ENCODE measurements at places on chromosomes 13 and 19. TPM values are rescaled to one million over a fixed set of nuclear protein-coding genes. Genes with fewer than 3 reads are reported as not detected.

DNA sequence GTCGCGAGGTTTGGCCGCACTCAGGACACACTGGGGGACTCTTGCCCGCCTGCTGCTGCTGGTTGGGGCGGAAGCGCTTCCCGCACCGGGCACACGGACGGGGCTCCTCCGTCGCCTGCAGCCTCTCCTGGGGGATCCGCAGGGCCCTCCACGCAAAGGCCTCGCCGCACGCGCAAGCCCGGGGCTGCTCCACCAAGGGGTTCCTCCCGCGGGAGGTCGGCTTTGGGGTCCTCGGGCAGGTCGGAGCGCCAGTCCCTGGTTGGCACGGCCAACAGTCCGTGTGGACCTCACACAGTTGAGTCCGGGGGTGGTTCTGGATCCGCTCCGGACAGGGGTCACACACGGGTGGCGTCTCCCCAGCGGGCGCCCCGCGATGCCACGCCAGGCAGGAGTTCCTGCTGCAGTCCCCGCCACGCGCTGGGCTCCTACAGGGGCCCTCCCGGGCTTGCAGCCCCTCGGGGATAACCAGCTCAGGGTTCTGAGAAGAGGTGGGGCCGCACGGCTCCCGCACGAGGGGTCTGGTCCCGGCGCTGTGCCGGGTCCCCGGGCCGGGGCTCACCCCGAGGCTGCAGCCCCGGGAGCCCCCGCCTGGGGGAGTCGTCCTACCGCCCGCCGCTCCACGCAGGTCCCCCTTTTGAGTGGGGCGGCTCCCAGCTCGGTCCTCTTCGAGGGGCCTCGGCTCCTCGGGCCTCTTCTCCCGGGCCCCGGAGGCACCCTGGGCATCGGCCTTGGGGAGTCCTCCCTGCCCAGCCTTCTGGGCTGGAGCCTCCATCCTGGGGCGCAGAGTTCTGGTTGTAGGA, 6.2 kb upstream of the ZNF497 start:
- H3K36me3 ChIP-seq, result no peaks in the 10 kb centered on the region
- H3K27ac ChIP-seq, result no peak overlapping the region
- no peak for DNase-seq

- no peaks in the 10 kb centered on the region for H3K36me3 ChIP-seq
- no peak for DNase-seq
Measured at GRCh38 chr19:20365146-20365545, 198.1 kb downstream of the ZNF486 start.

GRCh38 chr19:49908480-49909420, 12.1 kb upstream of the IL4I1 start:
- H3K4me1 ChIP-seq, result peaks cover 38% of the 10 kb centered on the region
- peaks cover 7% of the 10 kb centered on the region for H3K36me3 ChIP-seq
- no peaks in the 10 kb centered on the region for H3K27me3 ChIP-seq

GRCh38 chr13:48488995-48489394, 43.9 kb downstream of the RCBTB2 start:
- DNase-seq, result peak; percentile 45
- peaks cover 38% of the 10 kb centered on the region for H3K4me1 ChIP-seq
- no peak overlapping the region for H3K27ac ChIP-seq
- H3K36me3 ChIP-seq, result peaks cover 5% of the 10 kb centered on the region
- H3K27me3 ChIP-seq, result no peaks in the 10 kb centered on the region
- H3K4me3 ChIP-seq, result peak overlapping the region; percentile 30

DNA sequence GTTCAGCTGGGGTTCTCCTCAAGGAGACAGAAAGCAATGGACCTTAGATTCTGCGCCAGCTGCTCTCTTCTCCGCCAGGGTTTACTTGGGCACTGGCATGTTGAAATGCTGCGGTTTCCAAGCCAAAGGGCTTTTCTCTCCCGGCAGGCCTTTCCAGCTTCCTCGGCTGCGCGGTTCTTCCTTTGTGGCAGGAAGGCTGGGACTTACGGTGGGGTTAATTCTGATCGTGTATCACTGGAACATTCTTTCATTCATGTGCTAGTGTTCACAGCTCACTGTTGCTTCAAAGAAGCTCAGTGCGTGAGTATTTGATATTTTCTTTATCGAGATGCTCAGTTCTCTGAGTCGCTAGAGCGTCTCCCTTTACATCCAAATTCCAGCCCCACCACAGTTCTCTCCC, 723.2 kb downstream of the UQCRFS1 start:
- DNase-seq, result no peak
- no peak overlapping the region for H3K27ac ChIP-seq
- H3K4me1 ChIP-seq, result peaks cover 26% of the 10 kb centered on the region
- no peaks in the 10 kb centered on the region for H3K36me3 ChIP-seq
- no peak overlapping the region for H3K4me3 ChIP-seq

EXOC3L2 gene
- not detected for polyA plus RNA-seq

DNA sequence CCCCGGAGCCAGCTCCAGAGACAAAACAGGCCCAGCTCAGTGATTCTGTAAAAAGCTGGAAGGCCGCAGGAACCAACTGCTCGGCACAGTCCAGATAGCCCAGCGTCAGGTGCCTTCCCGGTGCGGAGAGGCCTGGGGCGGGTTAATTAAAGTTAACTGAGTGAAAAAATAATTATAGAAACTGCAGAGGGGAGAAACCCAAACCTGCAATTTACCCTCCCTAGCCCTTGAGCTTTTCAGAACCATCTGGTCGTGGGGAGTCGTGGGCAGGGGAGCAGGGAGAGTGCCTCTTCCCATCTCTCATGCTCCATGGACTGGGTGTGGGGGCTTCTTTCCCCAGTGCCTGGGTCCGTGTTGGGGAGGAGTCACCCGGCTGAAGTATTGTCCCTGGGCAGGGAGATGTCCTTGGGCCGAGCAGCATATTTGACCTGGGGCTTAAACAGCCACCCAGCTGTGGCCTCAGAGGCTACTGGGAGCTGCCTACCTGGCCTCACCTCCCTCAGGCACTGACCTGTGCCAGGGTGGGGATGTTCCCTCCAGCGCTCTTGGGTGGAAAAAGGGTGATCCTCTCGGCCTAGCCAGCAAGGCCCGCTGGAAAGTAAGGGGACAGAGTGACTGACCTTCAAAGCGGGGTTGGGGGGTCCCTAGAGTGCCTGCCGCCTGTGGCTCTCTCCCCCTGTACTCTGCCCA, 65.9 kb downstream of the CHST8 start:
- no peak for DNase-seq
- no peaks in the 10 kb centered on the region for H3K36me3 ChIP-seq
- H3K4me3 ChIP-seq, result no peak overlapping the region
- no peak overlapping the region for H3K27ac ChIP-seq
- peaks cover 39% of the 10 kb centered on the region for H3K27me3 ChIP-seq

GRCh38 chr13:95176611-95177259, 124.5 kb downstream of the ABCC4 start:
- peaks cover 9% of the 10 kb centered on the region for H3K36me3 ChIP-seq
- no peak overlapping the region for H3K27ac ChIP-seq
- no peaks in the 10 kb centered on the region for H3K4me1 ChIP-seq
- no peak overlapping the region for H3K4me3 ChIP-seq
- no peak for DNase-seq

PALM gene
- 0.35 TPM for polyA plus RNA-seq

DNA sequence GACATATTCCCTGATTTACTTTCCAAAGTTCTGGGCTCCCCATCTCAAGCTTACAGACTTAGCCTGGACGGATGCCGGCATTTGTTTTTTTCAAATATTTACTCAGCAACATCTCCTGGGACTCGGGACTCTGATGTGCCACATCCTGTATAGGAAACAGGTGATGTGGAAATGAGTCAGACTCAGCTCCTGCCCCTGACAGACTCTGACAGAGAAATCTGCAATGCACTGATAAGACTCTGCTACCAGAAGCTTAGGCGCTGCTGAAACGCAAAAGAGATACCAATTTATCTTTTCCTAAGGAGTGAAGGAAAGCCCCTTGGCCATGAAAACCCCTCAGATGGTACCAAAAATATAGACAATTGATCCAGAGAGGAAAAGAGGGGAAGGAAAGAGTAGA, 16.2 kb downstream of the LAIR2 start:
- no peak for DNase-seq
- peaks cover 32% of the 10 kb centered on the region for H3K4me1 ChIP-seq
- H3K4me3 ChIP-seq, result no peak overlapping the region
- H3K27me3 ChIP-seq, result peaks cover 40% of the 10 kb centered on the region

DNA sequence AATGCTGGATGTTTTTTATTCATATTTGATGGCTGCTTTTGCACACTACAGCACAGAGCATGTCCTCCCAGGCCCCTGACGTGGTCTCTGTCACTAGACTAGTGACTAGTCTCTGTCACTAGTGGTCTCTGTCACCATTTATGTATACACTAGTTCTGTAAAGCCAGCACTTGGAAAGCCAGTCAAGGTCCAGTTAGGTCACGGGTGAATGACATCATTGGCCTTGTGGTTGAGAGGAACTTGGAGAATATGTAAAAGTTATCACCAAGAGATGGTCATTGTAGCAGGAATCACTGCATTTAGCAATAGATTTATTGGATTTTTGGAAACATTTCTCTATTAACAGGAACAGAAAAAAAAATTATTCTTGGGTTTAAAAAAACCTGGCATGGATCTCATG, 72.9 kb downstream of the SHISA2 start:
- H3K27ac ChIP-seq, result no peak overlapping the region
- no peaks in the 10 kb centered on the region for H3K36me3 ChIP-seq
- peaks cover 37% of the 10 kb centered on the region for H3K27me3 ChIP-seq
- H3K4me1 ChIP-seq, result no peaks in the 10 kb centered on the region

- H3K27me3 ChIP-seq, result no peaks in the 10 kb centered on the region
- peaks cover 7% of the 10 kb centered on the region for H3K36me3 ChIP-seq
- peaks cover 36% of the 10 kb centered on the region for H3K4me1 ChIP-seq
- H3K27ac ChIP-seq, result peak overlapping the region; percentile 67
- DNase-seq, result no peak
- peak overlapping the region; percentile 62 for H3K4me3 ChIP-seq
Measured at GRCh38 chr13:27113436-27113835, 58.2 kb downstream of the USP12 start.

GRCh38 chr13:41707194-41707821, 250.0 kb downstream of the RGCC start:
- H3K27ac ChIP-seq, result no peak overlapping the region
- no peak for DNase-seq
- H3K4me3 ChIP-seq, result no peak overlapping the region
- no peaks in the 10 kb centered on the region for H3K4me1 ChIP-seq
- no peaks in the 10 kb centered on the region for H3K27me3 ChIP-seq

DNA sequence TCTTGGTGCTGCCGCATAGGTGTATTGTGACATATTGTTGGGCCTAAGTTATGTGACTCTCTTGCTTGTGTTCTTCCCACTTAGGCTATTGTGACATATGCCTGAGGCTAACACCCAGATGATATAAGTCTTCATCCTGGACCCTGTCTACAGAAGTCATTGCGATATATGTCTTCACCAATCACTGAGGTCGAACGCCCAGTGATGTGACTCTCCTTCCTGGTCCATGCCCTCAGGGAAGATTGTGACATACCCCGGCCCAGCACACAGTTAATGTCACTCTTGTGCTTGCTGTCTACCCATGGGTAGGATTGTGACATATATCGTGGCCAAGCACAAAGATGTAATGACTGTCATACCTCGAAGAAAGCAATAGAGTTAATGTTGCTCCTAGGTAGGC, 16.9 kb upstream of the ZNF730 start:
- H3K36me3 ChIP-seq, result peaks cover 4% of the 10 kb centered on the region
- no peaks in the 10 kb centered on the region for H3K4me1 ChIP-seq
- no peaks in the 10 kb centered on the region for H3K27me3 ChIP-seq

- no peak overlapping the region for H3K27ac ChIP-seq
- no peak for DNase-seq
- H3K4me1 ChIP-seq, result no peaks in the 10 kb centered on the region
- H3K4me3 ChIP-seq, result no peak overlapping the region
Measured at GRCh38 chr13:39159846-39160370, 121.7 kb downstream of the NHLRC3 start.

- no peak for DNase-seq
- H3K4me3 ChIP-seq, result no peak overlapping the region
- H3K36me3 ChIP-seq, result no peaks in the 10 kb centered on the region
- H3K27me3 ChIP-seq, result no peaks in the 10 kb centered on the region
Measured at GRCh38 chr13:105116966-105117365, 1418.5 kb downstream of the EFNB2 start.

GRCh38 chr13:33125821-33126570, 109.8 kb downstream of the KL start:
- peaks cover 7% of the 10 kb centered on the region for H3K36me3 ChIP-seq
- H3K4me1 ChIP-seq, result peaks cover 4% of the 10 kb centered on the region
- no peak overlapping the region for H3K4me3 ChIP-seq
- DNase-seq, result no peak
- no peak overlapping the region for H3K27ac ChIP-seq

DNA sequence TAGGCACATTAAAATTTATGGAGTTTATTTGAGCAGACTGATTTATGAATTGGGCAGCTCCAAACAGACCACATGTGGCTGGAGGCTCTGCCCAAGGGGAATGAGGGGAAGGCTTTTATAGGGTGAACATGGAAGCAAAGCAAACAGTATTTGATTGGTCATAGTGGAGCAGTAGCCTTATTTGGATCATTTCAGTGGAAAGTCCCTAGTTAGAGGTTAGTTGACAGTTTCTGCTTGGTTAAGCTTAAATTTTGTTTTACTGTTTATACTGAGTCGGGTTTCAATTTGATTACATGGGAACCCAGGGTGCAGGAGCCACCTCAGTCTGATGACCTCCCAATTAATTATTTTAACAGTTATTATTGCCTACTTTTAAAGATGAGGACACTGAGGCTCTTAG, 140.5 kb downstream of the NDFIP2 start:
- no peak for DNase-seq
- no peaks in the 10 kb centered on the region for H3K27me3 ChIP-seq
- H3K36me3 ChIP-seq, result no peaks in the 10 kb centered on the region
- H3K4me3 ChIP-seq, result no peak overlapping the region
- H3K4me1 ChIP-seq, result no peaks in the 10 kb centered on the region

GRCh38 chr19:41064974-41065569, 23.2 kb upstream of the CYP2A13 start:
- no peak overlapping the region for H3K4me3 ChIP-seq
- peaks cover 45% of the 10 kb centered on the region for H3K27me3 ChIP-seq
- no peaks in the 10 kb centered on the region for H3K36me3 ChIP-seq
- H3K27ac ChIP-seq, result no peak overlapping the region
- no peaks in the 10 kb centered on the region for H3K4me1 ChIP-seq

DNA sequence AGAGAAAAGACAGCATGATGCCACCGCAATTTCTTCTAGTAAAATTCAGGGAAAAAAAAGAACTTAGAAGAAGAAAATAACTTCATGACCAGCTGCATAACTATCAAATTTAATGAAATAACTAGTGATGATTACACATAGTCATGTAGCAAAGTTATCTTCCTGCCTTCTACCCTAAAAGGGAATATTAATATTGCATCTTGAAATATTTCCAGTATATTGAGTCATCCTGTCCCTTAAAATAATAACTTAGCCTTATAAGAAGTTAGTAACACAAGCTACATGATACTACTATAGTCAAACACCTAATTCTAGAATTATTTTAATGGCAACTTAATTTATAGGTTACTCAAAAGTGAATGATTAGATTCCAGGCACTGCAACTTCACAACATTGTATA, 289.2 kb downstream of the KLF12 start:
- no peak overlapping the region for H3K4me3 ChIP-seq
- H3K4me1 ChIP-seq, result peaks cover 21% of the 10 kb centered on the region
- no peak overlapping the region for H3K27ac ChIP-seq
- no peaks in the 10 kb centered on the region for H3K27me3 ChIP-seq
- H3K36me3 ChIP-seq, result peaks cover 19% of the 10 kb centered on the region

GRCh38 chr19:35898499-35898809, 1.9 kb downstream of the NFKBID start:
- H3K27ac ChIP-seq, result peak overlapping the region; percentile 100
- H3K4me1 ChIP-seq, result peaks cover 56% of the 10 kb centered on the region
- no peaks in the 10 kb centered on the region for H3K27me3 ChIP-seq
- H3K4me3 ChIP-seq, result peak overlapping the region; percentile 93
- peaks cover 9% of the 10 kb centered on the region for H3K36me3 ChIP-seq
- DNase-seq, result no peak

GRCh38 chr19:38375748-38376147, 1.4 kb downstream of the PSMD8 start:
- peaks cover 8% of the 10 kb centered on the region for H3K36me3 ChIP-seq
- peaks cover 4% of the 10 kb centered on the region for H3K27me3 ChIP-seq
- peak overlapping the region; percentile 99 for H3K27ac ChIP-seq
- peak overlapping the region; percentile 96 for H3K4me3 ChIP-seq
- DNase-seq, result no peak
